Osteoblast (primary cell): ENCODE measurements at places on chromosomes 7 and 10.

GRCh38 chr10:24416248-24416647 is 207.3 kb downstream of the KIAA1217 start:
- DNase-seq = no peak

GRCh38 chr7:85183296-85183695 is 3.6 kb downstream of the SEMA3D start:
- no peak for DNase-seq

- no peak for DNase-seq
Observed at GRCh38 chr10:119365773-119366599, 158.6 kb downstream of the GRK5 start.

GRCh38 chr10:18252086-18252485 is 111.9 kb downstream of the CACNB2 start:
- DNase-seq = no peak

- DNase-seq = no peak
Observed at GRCh38 chr10:117224881-117225280, 16.0 kb upstream of the SLC18A2 start.

DNA sequence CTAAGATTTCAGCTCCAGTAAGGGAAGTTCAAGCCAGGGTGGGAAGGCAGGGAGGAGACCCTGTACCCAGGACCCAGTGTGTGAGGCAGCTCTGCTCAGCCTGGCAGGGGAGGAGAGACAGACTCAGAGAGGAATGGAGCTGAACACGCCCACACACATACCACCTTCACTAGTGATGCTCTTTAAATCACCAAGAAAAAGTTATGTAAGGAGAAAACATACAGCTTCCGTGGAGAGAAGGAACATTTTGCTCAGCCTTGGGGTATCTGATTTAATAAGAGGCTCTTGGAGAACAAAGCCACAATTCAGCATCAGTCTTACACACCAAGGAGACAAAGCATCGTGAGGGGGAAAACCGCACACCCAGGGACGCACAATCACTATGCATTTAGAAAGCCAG is 62.9 kb downstream of the PRKAG2 start:
- peak; percentile 89 for DNase-seq

GRCh38 chr7:20190560-20191390 is 26.4 kb downstream of the MACC1 start:
- no peak for DNase-seq

DNA sequence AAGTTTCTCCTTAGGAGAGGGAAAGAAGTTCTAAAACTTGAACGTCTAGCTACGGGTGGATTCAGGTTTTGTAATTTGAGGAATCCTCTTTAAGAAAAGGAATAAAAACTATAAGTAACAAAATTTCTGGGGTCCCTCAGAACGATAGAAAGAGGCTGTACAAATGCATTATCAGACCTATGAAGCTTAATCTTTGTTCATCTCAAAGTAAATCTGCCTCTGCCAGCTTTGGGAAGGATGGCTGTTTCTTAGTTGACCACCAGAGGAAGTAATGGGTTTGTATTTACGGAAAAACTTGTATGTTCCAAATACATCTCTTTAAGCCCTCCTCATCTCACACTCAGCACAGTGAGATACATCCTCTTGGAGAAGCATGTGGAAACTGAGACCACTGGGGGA is 864 bp downstream of the PSTK start:
- peak; percentile 91 for DNase-seq

DNA sequence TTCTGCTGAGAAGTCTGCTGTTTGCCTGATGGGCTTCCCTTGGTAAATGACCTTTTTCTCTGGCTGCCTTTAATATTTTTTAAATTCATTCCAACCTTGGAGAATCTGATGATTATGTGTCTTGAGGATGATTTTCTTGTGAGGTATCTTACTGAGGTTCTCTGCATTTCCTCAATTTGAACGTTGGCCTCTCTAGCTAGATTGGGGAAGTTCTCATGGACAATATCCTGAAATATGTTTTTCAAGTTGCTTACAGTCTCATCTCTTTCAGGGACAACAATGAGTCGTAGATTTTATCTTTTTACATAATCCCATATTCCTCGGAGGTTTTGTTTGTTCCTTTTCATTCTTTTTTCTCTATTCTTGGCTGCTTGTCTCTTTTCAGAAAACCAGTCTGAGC is 208.4 kb downstream of the KIF20B start:
- DNase-seq = no peak

- DNase-seq = no peak
Observed at GRCh38 chr10:24344695-24345463, 135.9 kb downstream of the KIAA1217 start.

GRCh38 chr7:76386691-76387260 is 22.7 kb downstream of the SSC4D start:
- DNase-seq = peak; percentile 91

- DNase-seq = no peak
Observed at GRCh38 chr10:43195557-43195956, 57.3 kb downstream of the CSGALNACT2 start.

GRCh38 chr10:87559392-87559791 is 54.7 kb downstream of the MINPP1 start:
- no peak for DNase-seq

DNA sequence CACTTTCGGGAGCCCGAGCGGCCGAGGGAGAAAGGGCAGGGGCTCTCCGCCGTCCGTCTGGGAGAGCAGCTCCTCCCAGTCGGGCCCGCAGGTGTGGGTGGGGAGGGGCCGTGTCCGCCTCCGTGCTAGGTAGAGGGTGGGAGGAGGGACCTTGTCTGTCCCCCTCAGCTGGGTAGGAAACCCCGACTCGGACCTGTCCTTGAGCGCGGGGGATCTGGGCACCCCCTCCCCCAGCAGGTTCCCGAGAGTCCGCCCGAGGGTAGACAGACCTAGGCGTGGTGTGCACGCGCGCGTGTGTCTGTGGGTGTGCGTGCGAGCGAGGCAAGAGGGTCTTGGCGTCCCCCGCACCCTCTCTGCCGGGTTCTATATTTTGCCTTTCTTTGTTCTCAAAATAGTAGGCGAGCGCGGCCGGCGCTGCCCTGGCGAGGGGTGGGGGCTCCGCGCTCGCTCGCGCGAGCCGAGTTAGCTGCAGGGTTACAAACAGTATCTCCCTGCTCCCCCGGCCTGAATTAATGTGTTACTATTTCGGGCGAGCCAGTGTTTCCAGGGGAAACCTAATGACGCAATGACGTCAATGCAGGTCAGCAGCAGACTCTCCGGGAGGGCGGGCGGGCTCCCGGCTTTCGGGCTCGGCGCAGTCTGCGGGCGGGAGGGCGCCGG is 73.9 kb upstream of the LEP start:
- DNase-seq = peak; percentile 97

DNA sequence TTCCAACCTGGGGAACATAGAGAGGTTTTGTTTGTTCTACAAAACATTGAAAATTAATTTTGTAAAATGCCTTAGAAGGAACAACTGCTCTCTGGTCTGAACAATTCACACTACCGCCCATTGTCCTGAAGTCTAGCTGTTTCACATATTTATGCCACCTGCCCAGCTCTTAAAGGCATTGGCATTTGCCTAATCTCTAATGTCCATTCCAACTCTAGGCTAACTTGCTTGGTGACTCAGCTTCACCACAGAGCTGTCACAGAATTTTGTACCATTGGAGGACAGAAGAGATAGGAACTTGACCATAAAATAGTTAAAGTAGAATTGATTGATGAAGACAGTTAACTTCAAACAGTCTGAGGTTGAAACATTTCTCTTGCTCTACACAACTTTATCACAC is 53.5 kb upstream of the PPP1R17 start:
- no peak for DNase-seq

DNA sequence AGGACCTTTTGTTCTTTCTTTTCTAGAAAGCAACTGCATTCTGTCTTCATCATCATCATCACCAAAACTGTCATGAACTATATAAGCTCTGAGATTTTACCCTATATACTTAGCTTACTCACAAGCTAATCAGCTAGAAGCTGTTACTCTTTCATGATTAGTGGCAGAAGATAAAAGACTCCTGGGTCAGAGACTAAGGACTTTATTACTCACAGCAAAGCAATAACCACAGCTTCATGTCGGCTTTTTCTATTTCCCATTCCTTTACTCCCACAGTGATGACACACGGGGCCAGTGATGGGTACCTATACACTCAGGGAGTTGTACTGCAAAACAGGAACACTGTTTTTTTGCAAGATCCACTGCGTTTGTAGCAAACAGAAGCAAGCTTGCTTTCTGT is 8.4 kb upstream of the C10orf88 start:
- no peak for DNase-seq

DNA sequence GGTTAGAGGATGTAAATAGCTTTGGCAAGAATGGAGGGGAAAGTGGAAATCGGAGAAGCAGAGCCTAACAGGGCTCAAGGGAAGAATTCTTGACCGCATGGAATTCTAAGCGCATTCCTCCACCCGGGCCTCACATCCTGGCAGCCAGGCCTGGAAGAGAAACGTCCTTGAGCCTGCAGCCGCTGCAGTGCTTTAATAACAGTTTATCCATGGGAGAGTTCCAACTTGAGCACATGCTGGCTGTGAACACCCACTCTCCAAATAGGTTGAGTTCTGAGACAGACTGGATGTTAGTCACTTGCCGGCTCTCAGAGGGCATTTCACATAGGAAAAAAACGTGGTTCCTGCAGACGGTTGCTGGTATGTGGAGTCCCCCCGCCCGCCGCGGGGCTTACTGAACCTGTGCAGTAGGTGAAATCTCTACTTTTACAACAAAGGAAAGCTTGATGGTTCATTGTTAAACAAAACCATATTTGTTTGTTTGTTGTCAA is 61.4 kb upstream of the STEAP1B start:
- DNase-seq = peak; percentile 91

DNA sequence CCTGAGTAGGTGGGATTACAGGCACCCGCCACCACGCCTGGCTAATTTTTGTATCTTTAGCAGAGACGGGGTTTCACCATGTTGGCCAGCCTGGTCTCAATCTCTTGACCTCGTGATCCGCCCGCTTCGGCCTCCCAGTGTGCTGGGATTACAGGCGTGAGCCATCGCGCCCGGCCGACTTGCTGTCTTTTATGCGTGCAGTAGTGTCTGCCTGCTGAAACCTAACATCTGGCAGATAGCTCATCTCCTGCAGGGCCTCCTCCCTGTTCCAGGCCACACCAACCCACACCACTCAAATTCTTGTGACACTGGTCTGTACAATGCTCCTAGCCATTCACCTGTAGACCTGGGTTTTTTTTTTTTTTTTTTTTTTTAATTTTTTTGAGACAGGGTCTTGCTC is 41.5 kb downstream of the BAIAP2L1 start:
- DNase-seq = no peak

DNA sequence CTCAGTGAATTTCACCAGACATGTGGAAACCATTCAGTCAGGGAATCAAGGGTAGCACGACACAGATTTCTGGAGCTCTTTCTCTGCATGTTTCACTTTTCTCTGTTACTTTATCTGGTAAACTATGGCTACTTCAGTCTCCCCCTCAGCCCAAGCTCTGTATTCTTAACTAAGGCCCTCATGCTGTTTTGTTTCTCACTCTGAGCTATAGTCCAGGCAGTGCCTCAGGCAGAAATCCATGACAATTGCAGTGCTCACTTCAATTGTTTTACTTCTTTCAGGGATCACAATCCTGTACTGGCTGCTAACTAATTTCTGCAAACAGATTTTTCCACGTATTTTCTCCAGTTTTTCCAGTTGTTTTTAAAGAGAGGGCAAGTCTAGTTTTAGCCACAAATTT is 1599.9 kb upstream of the LRRTM3 start:
- no peak for DNase-seq
